ENCODE measurements at places on chromosomes 5 and 9.

DNA sequence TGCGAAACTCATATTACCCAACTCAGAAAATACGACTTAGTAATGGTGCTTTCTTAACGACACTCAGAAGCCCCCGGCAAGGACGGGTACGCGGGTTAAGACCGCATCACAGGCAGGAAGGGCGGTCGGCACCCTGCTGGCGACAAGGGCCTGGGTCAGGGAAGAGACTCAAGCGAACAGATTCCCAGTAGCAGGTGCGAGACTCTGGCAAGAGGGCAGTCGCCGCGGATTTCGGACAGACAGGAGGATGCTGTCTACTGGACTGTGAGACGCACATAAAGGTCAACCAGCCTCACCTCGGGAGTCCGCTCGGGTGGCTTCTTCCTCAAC, 398 bp downstream of the RAPGEF6 start:
- H3K36me3 ChIP-seq = peaks cover 7% of the 10 kb centered on the region
- DNase-seq = peak; percentile 75
- H3K4me3 ChIP-seq = peak overlapping the region; percentile 68
- H3K4me1 ChIP-seq = peaks cover 27% of the 10 kb centered on the region
- H3K27ac ChIP-seq = peak overlapping the region; percentile 54

DNA sequence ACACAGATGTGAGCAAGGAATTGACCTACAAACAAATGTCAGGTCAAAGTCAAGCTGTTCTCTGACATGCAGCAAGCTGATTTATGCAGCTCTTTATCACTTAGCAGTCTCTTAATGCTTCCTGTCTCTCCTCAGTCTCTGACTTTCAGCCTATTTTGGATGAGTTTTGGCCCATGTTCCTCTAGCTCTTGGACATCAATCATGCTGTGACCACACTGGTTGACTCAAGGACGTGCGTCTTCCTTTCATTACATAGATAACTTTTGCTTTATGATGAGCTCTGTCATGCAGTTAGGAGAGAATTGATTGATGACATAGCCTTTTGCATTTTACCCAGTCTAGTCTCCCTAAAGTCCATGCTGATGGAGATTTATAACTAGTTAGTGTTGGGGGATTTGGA, 9.4 kb upstream of the REEP5 start:
- no peak overlapping the region for H3K27ac ChIP-seq
- H3K36me3 ChIP-seq = no peaks in the 10 kb centered on the region
- H3K4me3 ChIP-seq = no peak overlapping the region
- peaks cover 31% of the 10 kb centered on the region for H3K4me1 ChIP-seq

DNA sequence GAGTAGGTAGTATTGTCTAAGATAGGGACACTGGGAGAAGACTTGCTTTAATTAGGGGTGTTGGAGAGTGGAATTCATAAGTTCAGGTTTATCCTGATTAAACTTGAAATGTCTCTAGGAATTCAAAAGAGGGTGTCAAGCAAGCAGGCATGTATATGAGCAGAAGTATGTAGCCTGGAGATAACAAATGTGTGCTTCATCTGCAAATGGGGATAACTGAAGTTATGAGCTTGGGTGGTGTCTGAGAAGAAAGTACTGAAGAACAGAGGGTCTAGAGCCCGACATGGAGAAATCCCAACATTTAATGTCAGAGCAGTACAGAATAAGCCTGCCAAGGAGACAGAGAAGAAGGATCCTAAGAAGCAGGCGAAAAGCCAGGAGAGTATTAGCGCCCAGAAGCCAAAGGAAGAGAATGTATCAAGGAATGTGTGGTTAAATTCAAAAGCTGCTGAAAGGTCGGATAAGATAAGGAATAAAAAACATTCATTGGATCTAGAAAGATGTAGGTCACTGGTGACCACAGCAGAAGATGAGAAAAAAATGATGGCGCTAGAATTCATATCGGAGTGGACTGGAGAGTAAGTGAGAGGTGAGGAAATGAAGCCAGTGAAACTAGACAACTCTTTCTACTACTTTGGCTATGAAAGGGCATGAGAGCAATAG, 401.5 kb upstream of the PIK3R1 start:
- no peaks in the 10 kb centered on the region for H3K36me3 ChIP-seq
- no peaks in the 10 kb centered on the region for H3K27me3 ChIP-seq
- H3K4me3 ChIP-seq = no peak overlapping the region
- H3K4me1 ChIP-seq = no peaks in the 10 kb centered on the region
- no peak overlapping the region for H3K27ac ChIP-seq

- H3K27me3 ChIP-seq = no peaks in the 10 kb centered on the region
- DNase-seq = no peak
- H3K4me3 ChIP-seq = no peak overlapping the region
Measured at GRCh38 chr5:54363669-54364068, 53.3 kb upstream of the ARL15 start.

DNA sequence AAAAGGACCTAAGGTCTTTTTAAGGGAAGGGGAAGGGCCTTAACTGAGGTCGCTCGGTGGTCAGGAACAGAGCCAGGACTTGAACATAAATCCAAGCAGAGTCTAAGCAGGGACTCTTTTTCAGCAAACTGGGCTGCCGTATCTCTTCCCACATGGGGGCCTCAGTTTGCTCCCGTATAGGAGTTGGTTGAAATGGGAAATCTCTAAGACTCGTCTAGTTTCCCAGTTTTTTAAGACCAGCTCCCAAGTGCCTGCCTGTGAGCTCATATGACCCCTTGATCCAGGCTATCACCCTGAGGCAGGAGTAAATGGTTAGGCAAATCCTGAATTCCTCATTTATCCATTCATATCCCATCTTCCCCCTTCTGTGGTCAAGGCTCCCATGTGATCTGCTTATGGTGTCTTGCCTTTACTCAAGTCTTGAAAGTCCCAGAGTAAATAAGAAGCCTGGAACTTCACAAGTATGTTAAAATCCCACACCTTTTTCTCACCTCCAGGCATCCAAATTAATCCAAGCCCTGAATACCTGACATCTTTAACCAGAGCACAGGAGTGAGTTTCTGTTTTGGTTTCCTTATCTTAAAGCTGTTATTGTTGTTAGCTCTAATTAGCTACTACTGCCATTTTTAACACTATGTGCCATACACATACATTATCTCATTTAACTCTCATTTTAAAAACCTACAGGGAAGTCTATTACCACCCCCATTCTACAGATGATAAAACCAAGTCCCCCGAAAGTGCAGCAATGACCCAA, 3.0 kb downstream of the ARSI start:
- peaks cover 35% of the 10 kb centered on the region for H3K4me1 ChIP-seq
- no peak for DNase-seq

GRCh38 chr5:146249801-146250200, 46.4 kb downstream of the RBM27 start:
- H3K27ac ChIP-seq = no peak overlapping the region
- H3K4me1 ChIP-seq = no peaks in the 10 kb centered on the region
- no peaks in the 10 kb centered on the region for H3K27me3 ChIP-seq
- no peak overlapping the region for H3K4me3 ChIP-seq
- peaks cover 46% of the 10 kb centered on the region for H3K36me3 ChIP-seq

GRCh38 chr9:116555119-116555518, 132.0 kb upstream of the TRIM32 start:
- H3K27ac ChIP-seq = no peak overlapping the region
- H3K36me3 ChIP-seq = no peaks in the 10 kb centered on the region
- no peak for DNase-seq
- no peaks in the 10 kb centered on the region for H3K4me1 ChIP-seq

DNA sequence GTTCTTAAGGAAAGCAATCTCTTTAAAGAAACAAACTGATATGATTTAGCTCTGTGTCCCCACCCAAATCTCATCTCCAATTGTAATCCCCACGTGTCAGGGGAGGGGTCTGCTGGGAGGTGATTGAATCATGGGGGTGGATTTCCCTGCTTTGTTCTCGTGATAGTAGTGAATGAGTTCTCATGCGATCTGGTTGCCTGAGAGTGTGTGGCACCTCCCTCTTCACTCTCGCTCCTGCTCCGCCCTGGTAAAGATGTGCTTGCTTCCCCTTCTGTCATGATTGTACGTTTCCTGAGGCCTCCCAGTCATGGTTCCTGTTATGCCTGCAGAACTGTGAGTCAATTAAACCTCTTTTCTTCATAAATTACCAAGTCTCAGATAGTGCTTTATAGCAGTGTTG, 412.7 kb upstream of the SMC2 start:
- H3K27me3 ChIP-seq = no peaks in the 10 kb centered on the region
- H3K4me1 ChIP-seq = no peaks in the 10 kb centered on the region
- H3K4me3 ChIP-seq = no peak overlapping the region
- H3K27ac ChIP-seq = no peak overlapping the region
- no peak for DNase-seq

GRCh38 chr5:74631081-74631953, 9.2 kb downstream of the ENC1 start:
- H3K36me3 ChIP-seq = peaks cover 71% of the 10 kb centered on the region
- peak overlapping the region; percentile 83 for H3K27ac ChIP-seq
- H3K27me3 ChIP-seq = no peaks in the 10 kb centered on the region
- no peak overlapping the region for H3K4me3 ChIP-seq
- peaks cover 43% of the 10 kb centered on the region for H3K4me1 ChIP-seq

GRCh38 chr5:58069846-58070245, 390.0 kb downstream of the PLK2 start:
- H3K27me3 ChIP-seq = no peaks in the 10 kb centered on the region
- DNase-seq = no peak
- H3K27ac ChIP-seq = no peak overlapping the region
- H3K4me1 ChIP-seq = peaks cover 28% of the 10 kb centered on the region
- no peak overlapping the region for H3K4me3 ChIP-seq

- H3K36me3 ChIP-seq = 0 out of 2 replicates have a peak, but pooled peaks cover 3% of the 10 kb centered on the region
- H3K27me3 ChIP-seq = no peaks in the 10 kb centered on the region
- peaks cover 45% of the 10 kb centered on the region for H3K4me1 ChIP-seq
- DNase-seq = no peak
- H3K4me3 ChIP-seq = no peak overlapping the region
Measured at GRCh38 chr5:167939686-167940085, 351.8 kb upstream of the WWC1 start.

DNA sequence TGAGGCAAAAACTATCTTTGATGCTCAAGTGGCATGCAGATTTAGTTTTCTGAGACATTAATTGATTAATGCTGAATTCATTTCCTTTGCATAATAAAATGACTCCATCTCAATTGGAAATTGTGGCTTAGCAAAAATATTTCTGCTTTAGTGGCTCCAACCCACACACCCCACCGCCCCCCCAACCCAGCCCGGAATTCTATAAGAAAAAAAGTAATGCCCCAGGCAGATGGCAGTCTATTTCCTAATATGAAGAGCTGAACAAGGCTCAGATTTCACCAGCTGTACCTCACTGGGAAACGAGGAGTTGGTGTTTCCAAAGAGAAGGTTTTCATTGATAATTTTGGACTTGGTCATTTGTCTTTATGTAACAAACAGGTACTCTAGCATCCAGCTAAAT, 182.1 kb downstream of the FBN2 start:
- no peaks in the 10 kb centered on the region for H3K36me3 ChIP-seq
- H3K27me3 ChIP-seq = no peaks in the 10 kb centered on the region
- peaks cover 6% of the 10 kb centered on the region for H3K4me1 ChIP-seq
- no peak overlapping the region for H3K4me3 ChIP-seq
- H3K27ac ChIP-seq = no peak overlapping the region

DNA sequence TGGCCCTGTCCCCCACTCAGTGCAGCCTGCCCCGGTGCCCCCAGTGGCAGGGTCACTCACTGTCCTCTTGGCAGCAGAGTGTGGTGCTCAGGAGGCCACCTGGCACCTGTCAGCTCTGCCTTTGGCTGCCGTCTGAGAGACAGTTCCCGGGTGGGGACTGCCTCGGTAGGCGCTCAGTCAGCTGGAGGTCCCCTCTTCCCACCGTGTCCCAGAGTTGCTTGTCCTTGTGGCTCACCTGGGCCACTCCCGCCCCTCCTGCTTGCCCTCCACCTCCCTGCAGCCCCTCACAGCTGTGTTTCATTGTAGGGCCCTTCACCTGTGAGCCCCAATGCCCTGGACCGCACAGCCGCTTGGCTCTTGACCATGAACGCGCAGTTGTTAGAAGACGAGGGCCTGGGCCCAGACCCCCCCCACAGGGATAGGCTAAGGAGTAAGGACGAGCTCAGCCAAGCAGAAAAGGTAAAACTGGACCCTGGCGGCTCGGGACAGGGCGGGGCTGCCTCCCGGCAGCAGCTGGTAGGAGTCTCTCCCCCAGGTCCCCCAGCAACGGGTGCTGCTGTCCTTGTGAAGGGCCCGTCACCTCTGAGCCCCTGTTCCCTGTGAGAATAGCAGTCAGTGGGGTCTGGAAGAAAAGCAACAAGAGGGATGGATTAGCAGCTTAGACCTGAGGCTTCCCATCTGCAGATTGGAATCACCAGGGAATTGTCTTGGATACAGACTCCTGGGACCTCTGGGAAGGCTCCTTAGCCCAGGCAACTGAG, 122.7 kb downstream of the DAB2IP start:
- DNase-seq = no peak
- H3K27me3 ChIP-seq = no peaks in the 10 kb centered on the region
- H3K4me3 ChIP-seq = no peak overlapping the region
- H3K27ac ChIP-seq = no peak overlapping the region
- peaks cover 19% of the 10 kb centered on the region for H3K4me1 ChIP-seq

DNA sequence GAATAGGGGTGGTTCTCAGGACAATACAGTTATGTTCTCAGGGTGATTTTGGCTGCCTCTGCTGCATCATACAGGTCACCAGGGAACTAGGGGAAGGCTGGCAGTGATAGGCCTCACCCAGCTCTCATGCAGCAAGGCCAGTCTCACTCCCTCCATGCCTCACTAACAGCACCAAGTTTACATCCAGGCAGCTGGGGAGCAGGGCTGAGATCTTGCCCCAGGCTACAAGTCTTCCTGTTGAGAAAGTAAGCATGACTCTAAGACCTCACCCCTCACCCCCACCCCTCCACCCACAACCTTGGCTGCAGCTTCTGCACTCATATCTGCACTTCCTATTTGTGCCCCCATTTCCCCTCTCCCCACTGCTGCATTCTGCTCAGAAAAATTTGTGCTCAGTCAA, 481.2 kb downstream of the ACTL7B start:
- H3K4me1 ChIP-seq = no peaks in the 10 kb centered on the region
- H3K4me3 ChIP-seq = no peak overlapping the region
- H3K27me3 ChIP-seq = no peaks in the 10 kb centered on the region
- H3K36me3 ChIP-seq = no peaks in the 10 kb centered on the region

GRCh38 chr5:83376461-83376860, 95.1 kb upstream of the VCAN start:
- peaks cover 17% of the 10 kb centered on the region for H3K4me1 ChIP-seq
- no peak overlapping the region for H3K4me3 ChIP-seq
- DNase-seq = no peak
- no peak overlapping the region for H3K27ac ChIP-seq

GRCh38 chr5:173303878-173304590, 24.2 kb downstream of the STC2 start:
- no peak overlapping the region for H3K4me3 ChIP-seq
- peaks cover 20% of the 10 kb centered on the region for H3K4me1 ChIP-seq
- H3K27ac ChIP-seq = no peak overlapping the region
- no peaks in the 10 kb centered on the region for H3K36me3 ChIP-seq
- no peaks in the 10 kb centered on the region for H3K27me3 ChIP-seq

- no peak for DNase-seq
- H3K4me3 ChIP-seq = no peak overlapping the region
- H3K27me3 ChIP-seq = peaks cover 9% of the 10 kb centered on the region
- H3K4me1 ChIP-seq = no peaks in the 10 kb centered on the region
Measured at GRCh38 chr5:179533024-179533423, 17.3 kb upstream of the RUFY1 start.

DNA sequence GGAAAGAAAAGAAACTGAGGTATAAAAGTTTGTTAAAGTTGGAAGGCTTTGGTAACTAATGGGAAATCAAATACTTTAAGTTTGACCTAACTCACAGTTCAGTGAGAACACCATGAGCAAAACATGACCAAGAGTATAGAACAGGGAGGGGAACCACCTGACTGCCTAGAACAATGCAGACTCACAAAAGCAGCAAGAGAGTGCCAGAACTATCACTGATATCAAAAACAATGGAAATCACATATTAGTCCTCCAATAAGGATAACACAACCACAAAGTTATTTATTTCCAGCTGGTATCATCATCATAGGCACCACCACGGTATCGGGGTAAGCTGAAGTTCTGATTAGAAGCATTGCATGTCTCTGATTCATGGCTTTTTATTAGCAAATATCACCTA, 77.5 kb downstream of the TRPM6 start:
- H3K27me3 ChIP-seq = no peaks in the 10 kb centered on the region
- no peaks in the 10 kb centered on the region for H3K36me3 ChIP-seq
- no peaks in the 10 kb centered on the region for H3K4me1 ChIP-seq
- H3K27ac ChIP-seq = no peak overlapping the region
- H3K4me3 ChIP-seq = no peak overlapping the region

All from SJSA1 (cell line).